Activated T-cell treated with anti-CD3 and anti-CD28 coated beads, Interleukin-2, amount 50 U/mL, for 1 hour (primary cell): ENCODE measurements at places on chromosomes 12 and 14.

GRCh38 chr12:108853981-108854446 lies 3.4 kb downstream of the SSH1 start:
- DNase-seq = no peak

DNA sequence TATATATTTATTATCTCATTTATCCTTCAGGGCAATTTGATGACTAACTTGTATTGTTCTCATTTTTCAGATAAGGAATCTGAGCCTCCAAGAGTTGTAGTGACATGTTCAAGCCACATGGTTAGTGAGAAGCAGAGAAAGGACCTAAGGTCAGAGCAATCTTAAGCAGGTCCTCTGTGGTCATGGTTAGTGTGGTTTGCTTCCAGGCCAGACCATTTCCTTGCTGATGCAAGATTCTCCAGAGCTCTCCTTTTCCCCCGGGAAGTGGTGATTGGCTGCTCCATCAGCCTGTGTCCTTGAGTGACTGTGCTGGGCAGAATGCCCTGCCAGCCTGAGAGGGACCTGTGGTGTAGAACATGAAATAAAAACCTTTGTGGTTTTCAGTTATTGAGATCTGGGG lies 141.3 kb downstream of the KTN1 start:
- no peak for DNase-seq

- no peak for DNase-seq
Measured at GRCh38 chr12:3252450-3252891, 175.3 kb downstream of the TSPAN9 start.

DNA sequence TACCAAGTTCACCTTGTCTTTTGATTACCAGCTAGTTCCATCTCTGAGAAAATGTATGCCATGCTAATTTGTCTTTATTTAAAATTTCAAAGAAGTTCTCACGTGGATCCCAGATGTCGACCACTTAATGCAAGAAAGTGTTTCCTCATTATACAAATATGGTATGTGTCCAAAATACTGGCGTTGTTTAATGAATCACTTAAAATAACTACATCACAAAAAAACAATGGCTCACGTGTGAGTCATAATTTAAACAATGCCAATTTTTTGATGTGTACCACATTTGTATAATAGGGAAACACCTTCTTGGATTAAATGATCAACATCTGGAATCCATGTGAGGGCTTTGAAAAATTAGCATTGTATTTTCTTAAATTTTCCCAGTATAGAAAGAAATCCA lies 40.8 kb downstream of the DBX2 start:
- DNase-seq = no peak

DNA sequence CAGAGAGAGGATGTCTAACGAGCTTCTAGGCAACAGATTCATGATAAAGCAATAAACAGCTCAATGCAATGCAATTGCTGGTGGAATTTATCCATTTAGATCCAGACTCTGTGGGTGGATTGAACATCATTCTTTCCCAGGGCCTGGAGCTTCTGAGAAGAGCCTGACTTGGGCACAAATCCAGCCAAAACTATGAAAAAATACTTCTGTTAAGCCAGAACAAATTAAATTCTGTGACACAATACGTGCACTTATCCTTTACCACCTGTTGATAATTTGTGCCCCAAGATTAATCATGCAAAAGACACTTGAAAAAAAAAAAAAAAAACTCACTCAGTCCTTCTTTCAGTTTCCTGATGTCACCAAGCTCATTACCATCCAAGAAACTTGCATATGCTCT lies 446.0 kb upstream of the DCN start:
- DNase-seq = no peak

DNA sequence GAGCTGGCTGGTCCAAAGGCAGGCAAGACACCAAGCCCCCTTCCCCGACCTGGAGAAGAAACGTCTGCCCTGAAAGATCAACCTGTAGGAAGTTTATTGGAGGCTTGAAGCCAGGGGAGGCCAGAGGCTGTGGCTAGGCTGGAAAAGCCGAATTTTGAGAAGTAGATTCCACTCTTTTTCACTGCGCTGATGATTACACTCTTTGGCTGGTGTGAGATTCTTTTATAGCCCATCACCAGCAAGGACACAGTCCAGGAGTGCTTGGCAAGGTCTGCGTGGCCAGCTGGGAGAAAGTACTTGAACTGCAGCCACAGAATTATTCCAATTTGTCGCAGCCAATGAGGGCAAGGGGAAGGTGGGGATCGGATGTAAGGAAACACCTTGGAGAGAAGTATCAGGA lies 45.0 kb downstream of the SYNE3 start:
- DNase-seq = no peak

- DNase-seq = no peak
Measured at GRCh38 chr14:100341301-100342031, 18.3 kb downstream of the SLC25A47 start.

DNA sequence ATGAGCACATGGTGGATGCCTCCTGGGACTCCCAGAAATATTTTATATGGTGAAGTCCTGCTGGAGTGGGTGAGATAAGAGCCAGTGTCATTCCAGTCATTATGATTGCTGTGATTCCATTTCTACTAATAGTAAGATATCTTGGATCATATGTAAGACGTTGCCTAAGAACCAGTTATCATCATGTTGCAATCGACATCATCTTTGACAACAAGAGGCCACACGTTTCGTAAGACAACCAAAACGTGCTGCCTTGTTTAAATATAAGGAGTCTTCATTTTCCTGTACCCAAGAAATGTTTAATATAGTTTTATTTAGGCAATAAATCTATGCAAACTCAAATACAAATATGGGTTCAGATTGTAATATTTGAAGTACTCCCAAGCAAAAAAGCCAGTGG lies 58.4 kb downstream of the SPTSSA start:
- DNase-seq = no peak

- no peak for DNase-seq
Measured at GRCh38 chr14:104105822-104106470, 20.4 kb downstream of the ASPG start.

DNA sequence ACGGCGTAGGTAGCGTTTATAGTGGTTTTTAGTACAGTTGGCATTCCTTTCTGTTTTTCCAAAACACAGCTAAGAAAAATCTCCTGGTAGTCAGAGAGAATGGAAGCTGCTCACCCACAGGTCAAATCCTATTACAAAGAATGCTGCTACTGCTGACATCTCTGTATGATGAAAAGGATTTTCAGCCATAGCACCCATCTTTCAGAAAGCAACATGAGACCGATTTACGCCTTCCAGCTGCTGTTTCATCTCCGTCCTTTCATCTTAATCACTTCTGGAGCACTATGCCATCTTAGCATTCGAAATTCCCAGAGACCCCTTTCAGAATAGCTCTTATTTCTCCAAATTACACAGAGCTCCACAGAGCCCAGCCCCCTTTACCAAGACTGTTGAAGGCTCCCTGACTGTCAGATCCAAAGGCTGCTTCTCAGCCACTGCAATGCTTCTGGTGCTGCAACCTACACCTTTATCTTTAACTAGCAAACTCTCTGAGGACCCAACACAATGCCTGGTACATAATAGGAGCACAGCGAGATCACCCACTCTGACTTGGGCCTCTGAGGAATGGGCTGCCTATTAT lies 211.8 kb downstream of the NEDD1 start:
- no peak for DNase-seq

DNA sequence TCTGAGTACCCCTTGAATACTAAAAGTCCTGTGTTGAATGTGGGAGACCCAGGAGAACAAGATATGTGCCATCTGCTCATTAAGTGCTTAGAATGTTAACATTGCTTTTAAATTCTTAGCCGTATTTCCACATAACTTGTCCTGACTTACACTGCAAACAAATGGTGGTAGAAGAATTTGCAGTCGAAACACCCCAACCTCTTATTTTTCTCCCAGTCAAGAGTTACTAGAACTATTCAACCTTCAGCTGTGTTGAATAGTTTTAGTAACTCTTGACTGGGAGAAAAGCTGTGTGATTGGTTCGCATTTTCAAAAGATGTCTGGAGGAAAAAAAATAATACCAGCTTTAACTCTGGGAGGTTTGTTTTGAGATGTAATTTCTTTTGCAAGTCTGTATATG lies 7.6 kb upstream of the SPX start:
- DNase-seq = no peak

- no peak for DNase-seq
Measured at GRCh38 chr14:81303258-81303935, 82.6 kb upstream of the GTF2A1 start.

DNA sequence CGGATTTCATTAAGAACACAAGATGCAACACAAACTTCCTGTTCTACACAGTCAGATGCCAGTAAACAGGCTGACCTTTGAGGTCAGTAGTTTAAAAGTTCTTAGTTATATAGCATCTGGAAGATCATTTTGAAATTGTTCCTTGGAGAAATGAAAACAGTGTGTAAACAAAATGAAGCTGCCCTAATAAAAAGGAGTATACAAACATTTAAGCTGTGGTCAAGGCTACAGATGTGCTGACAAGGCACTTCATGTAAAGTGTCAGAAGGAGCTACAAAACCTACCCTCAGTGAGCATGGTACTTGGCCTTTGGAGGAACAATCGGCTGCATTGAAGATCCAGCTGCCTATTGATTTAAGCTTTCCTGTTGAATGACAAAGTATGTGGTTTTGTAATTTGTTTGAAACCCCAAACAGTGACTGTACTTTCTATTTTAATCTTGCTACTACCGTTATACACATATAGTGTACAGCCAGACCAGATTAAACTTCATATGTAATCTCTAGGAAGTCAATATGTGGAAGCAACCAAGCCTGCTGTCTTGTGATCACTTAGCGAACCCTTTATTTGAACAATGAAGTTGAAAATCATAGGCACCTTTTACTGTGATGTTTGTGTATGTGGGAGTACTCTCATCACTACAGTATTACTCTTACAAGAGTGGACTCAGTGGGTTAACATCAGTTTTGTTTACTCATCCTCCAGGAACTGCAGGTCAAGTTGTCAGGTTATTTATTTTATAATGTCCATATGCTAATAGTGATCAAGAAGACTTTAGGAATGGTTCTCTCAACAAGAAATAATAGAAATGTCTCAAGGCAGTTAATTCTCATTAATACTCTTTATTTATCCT lies 13.5 kb downstream of the PTGER2 start:
- DNase-seq = no peak

GRCh38 chr12:119425623-119426022 lies 91.1 kb downstream of the CCDC60 start:
- no peak for DNase-seq

GRCh38 chr12:15546102-15546701 lies 223.9 kb downstream of the PTPRO start:
- no peak for DNase-seq

- no peak for DNase-seq
Measured at GRCh38 chr12:50612882-50613281, 108.1 kb downstream of the DIP2B start.

GRCh38 chr12:78143717-78144116 lies 313.0 kb downstream of the NAV3 start:
- DNase-seq = no peak

DNA sequence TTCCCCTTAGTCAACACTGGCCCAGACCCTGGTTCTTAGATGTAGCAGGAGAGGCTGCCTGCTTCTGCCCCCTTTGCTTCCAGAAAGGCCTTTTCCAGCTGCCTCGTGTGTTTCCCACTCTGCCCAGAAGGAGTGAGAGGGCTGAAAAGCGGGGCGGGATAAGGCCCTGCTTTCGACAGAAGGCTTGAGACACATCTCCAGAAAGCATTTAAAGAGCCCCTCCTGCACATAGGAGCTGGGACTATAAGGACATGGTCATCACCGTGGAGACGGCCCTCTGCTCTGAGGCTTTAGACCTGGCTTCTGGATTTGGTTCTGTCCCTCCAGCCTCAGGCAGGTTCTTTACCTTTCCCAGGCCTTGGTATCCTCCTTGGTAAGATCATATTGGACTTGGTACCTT lies 11.9 kb downstream of the CALM1 start:
- peak; percentile 26 for DNase-seq

GRCh38 chr12:5039815-5040214 lies 3.9 kb upstream of the KCNA5 start:
- DNase-seq = no peak

GRCh38 chr12:7916936-7917335 lies 19.1 kb downstream of the SLC2A3 start:
- DNase-seq = no peak
